ENCODE measurements at places on chromosomes 6 and 20. TPM values are rescaled to one million over a fixed set of nuclear protein-coding genes. Genes with fewer than 3 reads are reported as not detected.

- DNase-seq, result no peak
Observed at GRCh38 chr6:10030942-10031537, 383.8 kb downstream of the TFAP2A start.

The FRS3 gene
- 1.5 TPM for total RNA-seq

The SAMD3 gene
- total RNA-seq, result 5.0 TPM

DNA sequence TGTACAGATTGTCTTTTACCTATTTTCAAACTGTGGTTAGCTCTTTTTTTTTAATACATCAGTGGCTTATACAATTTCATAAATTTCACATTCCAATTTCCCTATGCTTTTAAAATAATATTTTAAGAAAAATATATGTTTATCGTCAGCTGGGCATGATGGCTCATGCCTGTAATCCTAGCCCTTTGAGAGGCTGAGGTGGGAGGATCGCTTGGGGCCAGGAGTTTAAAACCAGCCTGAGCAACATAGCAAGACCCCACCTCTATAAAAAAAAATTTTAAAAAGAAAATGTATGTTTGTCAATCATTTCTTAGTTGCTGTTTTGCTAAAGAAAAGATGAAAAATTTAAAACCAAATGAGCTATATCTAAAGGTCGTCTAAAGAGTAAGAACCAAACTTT is 3.4 kb downstream of the GJA1 start:
- DNase-seq, result no peak

DNA sequence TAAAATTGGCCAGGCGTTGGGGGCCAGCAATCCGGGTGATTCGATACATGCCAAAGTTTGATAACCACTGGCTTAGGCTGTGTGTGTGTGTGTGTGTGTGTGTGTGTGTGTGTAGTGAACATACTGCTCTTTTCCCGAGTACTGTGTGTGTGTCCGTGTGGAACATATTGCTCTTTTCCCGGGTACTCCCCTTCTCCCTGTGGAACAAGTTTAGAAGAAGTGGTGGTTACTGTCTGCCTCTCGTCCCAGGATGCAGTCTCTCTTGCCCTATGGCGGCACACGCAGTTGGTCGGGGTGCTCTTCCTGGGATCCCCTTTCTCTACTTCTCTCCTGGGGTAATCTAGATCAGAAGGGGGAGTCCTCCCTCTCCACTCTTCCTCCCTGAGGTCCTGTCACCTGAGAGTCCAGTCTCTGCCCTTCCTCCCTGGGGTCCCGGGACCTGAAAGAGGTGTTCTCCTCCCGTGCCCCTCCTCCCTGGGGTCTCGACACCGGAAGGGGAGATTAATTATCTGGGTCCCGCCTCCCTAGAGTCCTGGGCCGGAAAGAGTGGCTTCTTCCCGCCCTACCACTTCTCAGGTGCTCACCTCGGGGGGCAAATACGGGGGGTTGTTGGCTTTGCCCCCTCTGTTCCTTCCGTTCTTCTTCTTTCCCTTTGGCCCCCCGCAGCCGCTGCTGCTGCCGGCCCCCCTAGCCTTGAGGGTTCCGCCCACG is 516 bp downstream of the GTPBP2 start:
- DNase-seq, result peak; percentile 33

DNA sequence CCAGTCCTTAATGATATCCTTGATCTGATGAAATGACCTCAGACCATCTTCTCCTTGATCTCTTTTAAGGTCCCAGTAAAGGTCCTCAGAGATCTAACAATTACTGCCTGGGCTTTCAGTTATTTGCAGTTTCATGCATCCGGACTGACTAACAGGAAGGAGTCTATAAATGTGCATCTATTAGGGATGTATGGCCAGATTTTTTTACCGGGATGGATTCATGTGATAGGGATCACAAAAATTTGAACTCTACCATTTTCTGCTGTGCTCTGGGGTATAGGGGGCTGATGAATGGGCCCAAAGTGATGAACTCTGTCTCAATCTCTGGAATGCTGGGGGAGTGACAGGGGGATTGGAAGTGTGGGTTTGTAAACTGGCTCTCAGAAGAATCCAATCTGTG is 36.2 kb upstream of the SCUBE3 start:
- DNase-seq, result peak; percentile 56

The TNFAIP3 gene
- total RNA-seq, result 2.0 TPM

The HIVEP2 gene
- 5.8 TPM for total RNA-seq

The SEL1L2 gene
- total RNA-seq, result not detected

The MUC21 gene
- not detected for total RNA-seq

The FOXA2 gene
- 4.2 TPM for total RNA-seq

The CDK5RAP1 gene
- 33.5 TPM for total RNA-seq

- DNase-seq, result peak; percentile 46
Observed at GRCh38 chr6:33927616-33928015, 123.8 kb upstream of the MLN start.

- peak; percentile 5 for DNase-seq
Observed at GRCh38 chr6:100880149-100880852, 828 bp downstream of the ASCC3 start.

GRCh38 chr6:112595841-112596240 is 248.7 kb downstream of the RFPL4B start:
- DNase-seq, result peak; percentile 32

- DNase-seq, result no peak
Observed at GRCh38 chr6:21084656-21085055, 508.9 kb upstream of the SOX4 start.

The TAGAP gene
- total RNA-seq, result not detected

DNA sequence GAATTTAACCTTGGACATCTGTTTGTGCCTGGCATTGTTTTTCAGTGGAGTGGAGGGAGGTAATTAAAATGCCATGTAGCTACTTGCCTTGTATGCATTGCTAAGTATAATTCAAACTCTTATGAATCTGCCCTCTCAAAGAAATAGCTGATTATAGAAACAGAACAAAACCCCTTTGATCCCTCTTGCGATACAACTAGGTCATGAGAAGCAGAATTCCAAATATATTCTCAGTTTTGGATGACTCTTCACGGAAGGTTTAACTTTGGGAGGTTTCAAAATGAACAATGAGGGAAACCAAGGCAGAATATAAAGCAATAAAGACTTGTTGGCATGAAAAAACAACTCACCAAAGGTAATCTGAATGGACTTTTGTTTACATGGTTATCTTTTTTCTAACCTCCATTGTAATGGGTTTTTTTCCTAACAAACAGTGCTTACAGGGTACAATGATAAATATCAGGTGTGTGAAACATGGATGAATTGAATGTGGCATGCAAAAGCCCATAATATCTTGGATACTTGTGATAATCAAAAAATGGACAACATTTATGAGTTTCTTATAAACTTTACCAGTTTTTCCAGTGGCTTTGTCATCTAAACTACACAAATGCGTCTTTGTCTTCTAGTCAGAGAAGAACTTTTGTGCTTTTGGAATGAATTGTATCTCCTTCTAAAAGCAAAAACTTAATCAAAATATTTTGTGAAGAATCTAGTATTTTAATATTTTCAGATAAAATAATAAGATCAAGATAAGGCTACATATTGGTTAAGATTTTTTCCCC is 15.7 kb upstream of the HEY2 start:
- DNase-seq, result no peak

The RIMS1 gene
- total RNA-seq, result 0.07 TPM

The WFDC12 gene
- not detected for total RNA-seq

GRCh38 chr20:9457136-9457535 is 57.3 kb upstream of the LAMP5 start:
- no peak for DNase-seq

DNA sequence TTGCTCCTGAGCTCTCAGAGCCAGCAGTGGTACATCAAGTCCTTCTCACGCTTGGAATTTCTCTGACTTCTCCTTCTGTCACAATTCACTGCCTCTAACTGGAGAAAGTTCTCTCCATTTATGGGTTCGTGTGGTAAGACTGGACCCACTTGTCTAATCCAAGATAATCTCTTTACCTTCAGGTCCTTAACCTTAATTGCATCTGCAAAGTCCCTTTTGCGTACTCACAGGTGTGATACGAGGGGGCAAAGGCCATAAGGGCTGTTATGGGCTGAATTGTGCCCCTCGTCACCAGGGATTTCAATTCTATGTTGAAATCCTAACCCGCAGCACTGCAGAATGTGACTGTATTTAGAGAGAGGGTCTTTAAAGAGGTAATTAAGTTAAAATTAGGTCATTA is 27.5 kb upstream of the TBC1D22B start:
- no peak for DNase-seq

DNA sequence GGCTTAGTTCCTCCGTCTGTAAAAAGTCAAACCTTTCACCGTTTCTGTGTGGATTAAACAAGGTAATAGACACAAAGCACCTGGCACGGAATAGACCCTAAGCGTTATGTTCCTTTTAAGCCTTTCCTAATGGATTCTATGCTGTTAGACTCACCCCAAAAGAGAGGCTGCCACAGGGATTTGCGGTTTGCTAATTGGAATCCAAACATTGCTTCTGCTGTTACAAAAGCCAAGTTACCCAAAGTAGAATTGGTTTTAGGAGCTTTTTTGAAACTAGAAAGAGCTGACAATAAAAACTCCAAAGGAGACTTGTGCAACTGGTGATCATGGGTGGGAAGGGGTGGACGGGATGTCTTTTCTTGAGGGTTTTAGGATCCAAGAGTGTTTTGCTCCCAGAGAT is 178.0 kb downstream of the BMP7 start:
- no peak for DNase-seq

DNA sequence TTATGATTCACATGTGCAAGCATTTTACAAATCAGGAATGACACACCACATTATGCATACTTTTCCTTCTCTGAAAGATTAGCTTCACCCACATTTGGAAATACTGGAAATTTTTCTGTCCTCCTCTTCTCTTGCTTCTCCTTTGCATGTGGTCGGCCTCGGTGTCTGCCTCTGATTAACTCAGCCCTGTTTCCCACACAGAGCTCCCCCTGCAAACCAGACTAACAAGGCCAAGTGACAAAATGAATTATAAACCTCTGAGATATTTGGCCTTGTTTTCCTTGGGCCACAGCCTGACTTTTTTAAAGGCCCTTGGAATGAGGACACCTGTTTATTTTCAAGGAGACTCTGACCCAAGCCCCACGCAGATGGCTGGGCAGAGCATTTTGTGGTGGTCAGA is 9.0 kb upstream of the CCN6 start:
- no peak for DNase-seq

DNA sequence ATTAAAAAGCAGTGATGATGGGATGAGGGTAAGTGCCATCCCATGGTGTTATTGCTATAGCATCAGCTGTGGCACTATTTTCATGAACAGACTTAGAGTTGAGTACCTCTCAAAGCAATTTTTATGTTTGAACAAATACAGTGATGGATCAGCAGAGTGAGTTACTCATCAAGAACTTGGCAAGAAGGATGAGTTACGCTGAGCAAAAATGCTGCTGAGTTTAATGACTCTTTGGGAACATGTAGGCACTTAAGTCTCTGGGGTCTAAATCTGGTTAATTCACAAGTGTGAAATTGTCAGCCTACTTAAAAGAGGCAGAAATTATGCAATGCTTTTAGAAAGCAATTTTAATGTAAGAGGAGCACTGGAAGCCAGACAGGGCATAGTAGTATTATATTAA is 78.5 kb upstream of the AHI1 start:
- peak; percentile 37 for DNase-seq

DNA sequence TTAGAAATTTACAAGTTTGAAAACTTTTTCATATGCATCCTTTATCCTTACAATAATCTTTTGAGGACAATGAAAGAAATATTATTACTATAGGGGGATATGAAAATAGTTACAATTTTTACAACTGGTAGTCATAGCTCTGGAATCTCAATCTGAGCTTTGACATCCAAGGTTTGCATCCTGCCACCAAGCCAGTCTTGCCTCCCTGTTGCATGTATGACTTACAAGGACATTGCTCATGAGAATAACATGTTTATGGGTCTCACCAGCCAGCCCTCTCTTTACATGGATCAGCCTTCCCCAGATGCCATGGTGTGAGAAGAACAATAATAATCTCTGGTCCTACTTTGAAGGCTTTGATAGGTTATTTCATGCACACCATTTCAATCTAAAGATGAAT is 67.5 kb downstream of the THEMIS start:
- no peak for DNase-seq

DNA sequence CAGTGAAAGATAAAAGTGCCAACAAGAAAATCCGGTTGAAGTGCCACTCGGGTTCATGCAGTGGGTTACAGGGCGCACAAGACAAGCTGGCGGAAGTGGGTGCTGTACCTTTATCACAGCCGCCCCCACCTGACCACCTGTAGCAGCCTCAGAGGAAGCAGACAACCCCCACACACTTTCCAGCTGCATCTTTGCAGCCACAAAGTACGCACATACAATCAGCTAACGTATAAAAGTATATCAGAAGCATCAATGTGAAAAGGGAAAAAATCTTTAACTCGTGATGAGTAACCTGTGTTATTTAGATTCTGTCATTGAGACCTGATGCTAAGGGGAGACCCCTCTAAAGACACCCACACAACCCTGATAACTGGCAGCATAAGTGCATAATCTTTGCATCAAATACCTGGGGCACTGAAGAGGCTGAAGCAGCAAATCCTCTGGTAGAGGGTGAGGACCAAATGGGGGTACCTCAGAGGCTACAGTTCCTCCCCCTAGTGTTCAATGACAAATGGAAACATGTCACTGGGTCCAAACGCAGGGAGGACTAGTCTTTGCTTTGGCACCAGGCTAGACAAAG is 22.1 kb downstream of the BACH2 start:
- DNase-seq, result no peak

DNA sequence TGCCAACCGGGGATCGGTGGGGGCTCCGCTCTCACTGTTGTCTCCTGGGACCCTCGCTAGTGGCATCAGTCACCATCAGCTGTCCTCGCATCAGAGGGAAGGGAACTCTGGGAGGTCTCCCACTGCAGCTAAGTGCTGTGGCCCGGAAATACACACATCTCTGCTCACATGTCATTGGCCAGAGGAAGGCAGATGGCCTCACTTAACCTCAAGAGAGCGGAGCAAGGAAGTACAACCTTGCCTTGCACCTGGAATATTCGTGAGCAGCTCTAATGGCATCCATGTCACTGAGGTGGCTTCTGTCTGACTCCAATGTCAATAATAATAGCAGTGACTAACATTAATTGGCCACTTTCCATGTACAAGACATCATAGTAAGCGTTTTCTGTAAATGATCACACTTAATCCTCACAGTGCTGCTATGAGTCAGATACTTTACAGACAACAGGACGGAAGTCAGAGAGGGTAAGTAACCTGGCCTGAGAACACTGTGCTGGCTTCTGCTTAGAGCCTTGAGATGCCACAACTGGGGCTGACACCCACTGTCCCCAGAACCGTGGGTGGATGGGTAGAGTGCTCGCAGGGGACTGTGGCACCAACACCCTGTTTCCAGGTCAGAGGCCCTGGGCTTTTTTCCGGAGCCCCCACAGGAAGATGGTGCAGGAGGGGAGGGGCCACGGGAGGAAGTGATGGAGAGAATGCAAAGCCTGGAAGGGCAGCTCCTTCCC is 6.0 kb downstream of the LHFPL5 start:
- peak; percentile 63 for DNase-seq

The DNMT3B gene
- 3.9 TPM for total RNA-seq

DNA sequence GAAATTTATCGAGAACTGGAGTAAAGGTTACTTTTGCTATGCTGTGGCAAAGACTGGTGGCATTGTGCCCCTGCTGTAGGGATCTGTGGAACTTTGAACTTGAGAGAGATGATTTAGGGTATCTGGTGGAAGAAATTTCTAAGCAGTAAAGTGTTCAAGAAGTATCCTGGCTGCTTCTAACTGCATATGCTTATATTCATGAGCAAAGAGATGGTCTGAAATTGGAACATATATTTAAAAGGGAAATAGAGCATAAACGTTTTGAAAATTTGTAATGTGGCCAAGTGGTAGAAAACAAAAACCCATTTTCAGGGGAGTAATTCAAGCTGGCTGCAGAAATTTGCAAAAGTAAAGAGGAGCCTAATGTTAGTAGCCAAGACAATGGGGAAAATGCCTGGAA is 12.3 kb upstream of the UFL1 start:
- no peak for DNase-seq

- DNase-seq, result peak; percentile 24
Observed at GRCh38 chr6:109349419-109349987, 32.8 kb downstream of the CD164 start.

Measured in HT1080 (cell line).